ENCODE measurements at places on chromosomes 1 and 21. TPM values are rescaled to one million over a fixed set of nuclear protein-coding genes. Genes with fewer than 3 reads are reported as not detected.
A peak's percentile ranks its signal among the peaks of the same experiment; 100 is the strongest.

GRCh38 chr21:14875704-14876523 lies 188.9 kb downstream of the NRIP1 start:
- DNase-seq = no peak

SLC5A9 gene
- not detected for total RNA-seq

DNA sequence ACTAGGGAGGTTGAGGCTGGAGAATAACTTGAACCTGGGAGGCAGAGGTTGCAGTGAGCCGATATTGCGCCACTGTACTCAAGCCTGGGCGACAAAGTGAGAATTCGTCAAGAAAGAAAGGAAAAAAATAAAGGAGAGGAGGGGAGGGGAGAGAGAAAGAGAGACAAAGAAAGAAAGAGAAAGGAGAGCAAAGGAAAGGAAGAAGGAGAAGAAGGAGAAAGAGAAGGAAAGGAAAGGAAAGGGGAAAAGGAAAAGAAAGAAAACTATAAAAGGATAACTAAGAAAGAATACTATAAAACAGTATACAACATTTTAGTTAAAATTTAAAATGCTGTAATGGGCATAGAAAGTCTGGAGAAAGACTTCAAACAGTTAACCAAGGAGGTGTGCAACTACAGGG lies 33.6 kb downstream of the EIF4G3 start:
- no peak for DNase-seq

GRCh38 chr1:154931940-154932487 lies 4.5 kb downstream of the PMVK start:
- DNase-seq = no peak

DNA sequence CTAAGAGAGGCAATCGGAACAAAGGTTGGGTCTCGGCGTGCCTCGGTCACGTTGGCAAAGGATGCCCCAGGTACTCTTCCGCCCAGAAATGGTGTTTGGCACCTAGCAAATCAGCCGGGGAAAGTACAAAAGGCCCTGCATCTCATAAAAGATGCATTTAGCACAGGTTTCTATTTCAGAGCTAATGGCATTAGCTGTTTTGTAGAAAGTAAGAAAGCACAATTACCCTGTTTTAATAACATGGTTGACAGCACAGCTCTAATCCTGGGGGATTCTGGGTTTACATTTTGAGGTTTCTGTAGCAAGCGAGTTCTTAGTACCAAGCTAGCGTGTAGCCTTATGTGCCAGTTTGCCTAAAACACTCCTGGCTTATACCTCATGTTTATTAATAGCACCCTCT lies 178.5 kb downstream of the PRDM2 start:
- no peak for DNase-seq

GRCh38 chr1:17393230-17393629 lies 21.2 kb downstream of the PADI6 start:
- DNase-seq = no peak

DNA sequence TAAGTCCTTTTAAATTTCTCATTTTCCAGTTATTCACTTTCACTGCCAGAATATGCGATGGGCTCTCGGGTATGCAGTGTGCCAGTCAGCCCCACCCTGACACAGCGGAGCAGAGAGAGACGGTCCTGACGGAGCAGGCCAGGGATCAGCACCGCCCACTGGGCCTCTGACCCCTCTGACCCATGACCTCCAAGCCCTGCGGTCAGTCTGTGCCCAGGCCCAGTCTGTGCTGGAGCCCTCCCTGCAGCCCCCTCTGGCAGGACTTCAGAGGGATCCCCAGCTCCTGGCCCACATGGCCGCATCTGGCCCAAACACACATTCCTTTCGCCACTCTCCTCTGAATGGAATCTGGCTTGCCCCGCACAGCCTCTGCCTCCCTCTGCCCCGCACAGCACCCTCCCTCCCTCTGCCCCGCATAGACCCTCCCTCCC lies 43.4 kb upstream of the COL6A2 start:
- no peak for DNase-seq

IGSF21 gene
- total RNA-seq = not detected

GRCh38 chr1:176460544-176461336 lies 2.2 kb upstream of the PAPPA2 start:
- DNase-seq = no peak

OR2T33 gene
- not detected for total RNA-seq

- no peak for DNase-seq
Observed at GRCh38 chr1:57551476-57551875, 127.6 kb upstream of the DAB1 start.

GRCh38 chr1:163307479-163308171 lies 14.1 kb upstream of the NUF2 start:
- DNase-seq = no peak

PLA2G2F gene
- not detected for total RNA-seq

IL19 gene
- total RNA-seq = not detected

- peak; percentile 62 for DNase-seq
Observed at GRCh38 chr1:30748699-30749401, 8.7 kb downstream of the LAPTM5 start.

All from activated naive CD4-positive, alpha-beta T cell treated with anti-CD3 and anti-CD28 coated beads for 36 hours (primary cell).